ENCODE measurements at places on chromosomes 1 and 21. TPM values are rescaled to one million over a fixed set of nuclear protein-coding genes. Genes with fewer than 3 reads are reported as not detected.

The PGLYRP4 gene
- total RNA-seq: not detected

The NTMT2 gene
- total RNA-seq: not detected

The ARMH1 gene
- total RNA-seq: 0.77 TPM

The FAM177B gene
- total RNA-seq: not detected

The LYSMD1 gene
- total RNA-seq: 14.0 TPM

The HEYL gene
- total RNA-seq: 8.4 TPM

The OR2M3 gene
- total RNA-seq: not detected

The ADGRL4 gene
- 46.6 TPM for total RNA-seq

The SSU72 gene
- total RNA-seq: 101 TPM

GRCh38 chr1:186503190-186503589 is 42.3 kb upstream of the PDC start:
- no peak for ATAC-seq

- ATAC-seq: no peak
Measured at GRCh38 chr21:45534636-45535331, 7.5 kb downstream of the SLC19A1 start.

GRCh38 chr1:28898405-28898881 is 15.9 kb upstream of the EPB41 start:
- ATAC-seq: no peak

The CA6 gene
- total RNA-seq: not detected

The KRTAP6-2 gene
- total RNA-seq: not detected

The GUCA2A gene
- not detected for total RNA-seq

DNA sequence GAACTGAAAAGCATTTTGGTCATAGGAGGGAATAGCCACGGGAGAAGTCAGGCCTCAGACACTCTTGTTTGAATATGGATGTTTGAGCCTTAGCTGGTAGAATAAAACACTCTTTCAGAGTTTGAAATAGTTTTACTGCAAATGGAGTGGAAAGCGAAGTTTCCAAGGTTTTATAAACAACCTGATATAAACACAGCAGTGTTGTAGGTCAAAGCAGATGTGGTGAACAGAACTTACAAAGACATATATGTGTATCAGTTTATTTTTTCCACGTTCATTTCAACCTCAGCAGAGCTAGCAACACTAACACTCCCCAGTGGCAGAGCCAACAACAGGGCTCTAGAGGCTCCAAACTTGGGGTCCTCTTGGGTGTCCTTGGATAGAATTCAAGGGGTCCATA is 89.9 kb downstream of the WLS start:
- no peak for ATAC-seq

The GPX7 gene
- 13.9 TPM for total RNA-seq

DNA sequence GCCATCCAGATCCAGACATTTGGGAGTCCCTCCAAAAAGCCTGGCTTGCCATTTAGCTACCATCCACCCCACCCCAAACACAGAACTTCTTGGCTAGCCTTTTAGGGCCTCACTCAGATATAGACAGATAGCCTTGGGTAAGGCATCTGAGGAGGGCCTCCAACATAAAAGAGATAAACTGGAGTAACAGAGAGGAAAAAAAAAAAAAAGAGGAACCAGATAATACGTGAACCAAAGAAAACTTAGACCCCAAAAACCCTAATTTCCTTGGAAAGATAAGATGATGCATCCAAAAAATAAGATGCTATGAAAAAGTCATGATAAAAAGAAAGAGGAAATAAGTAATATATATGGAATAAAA is 19.8 kb upstream of the LSS start:
- ATAC-seq: no peak

DNA sequence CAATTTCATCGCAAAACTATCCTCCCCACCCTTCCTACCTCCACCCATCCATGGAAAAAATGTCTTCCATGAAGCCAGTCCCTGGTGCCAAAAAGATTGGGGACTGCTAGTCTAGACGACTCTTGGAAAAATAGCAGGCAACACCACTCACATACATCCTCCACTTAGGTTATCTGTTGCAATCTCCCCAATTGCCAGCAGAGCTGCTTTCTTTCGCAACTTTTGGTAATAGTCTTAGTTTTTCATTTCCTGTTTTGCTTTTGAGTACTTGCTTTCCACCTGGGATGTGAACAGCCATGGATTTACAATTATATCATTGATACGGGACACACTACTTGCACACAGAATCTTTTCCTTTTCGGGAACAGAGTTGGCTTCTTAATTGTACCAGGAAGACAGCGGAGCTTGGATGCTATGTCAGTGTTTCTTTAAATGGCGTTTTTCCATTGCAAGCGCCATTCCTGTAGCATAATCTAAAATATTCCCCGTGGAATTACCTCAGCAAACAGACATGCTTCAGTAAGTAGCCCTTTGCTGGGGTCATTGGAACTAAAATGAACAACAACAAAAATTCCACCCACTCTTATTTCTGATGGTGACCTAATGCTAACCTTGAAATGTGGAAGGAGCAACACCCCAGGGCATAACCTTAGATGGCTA is 183.3 kb upstream of the ADGRL2 start:
- no peak for ATAC-seq

The DNAH14 gene
- total RNA-seq: 16.3 TPM

DNA sequence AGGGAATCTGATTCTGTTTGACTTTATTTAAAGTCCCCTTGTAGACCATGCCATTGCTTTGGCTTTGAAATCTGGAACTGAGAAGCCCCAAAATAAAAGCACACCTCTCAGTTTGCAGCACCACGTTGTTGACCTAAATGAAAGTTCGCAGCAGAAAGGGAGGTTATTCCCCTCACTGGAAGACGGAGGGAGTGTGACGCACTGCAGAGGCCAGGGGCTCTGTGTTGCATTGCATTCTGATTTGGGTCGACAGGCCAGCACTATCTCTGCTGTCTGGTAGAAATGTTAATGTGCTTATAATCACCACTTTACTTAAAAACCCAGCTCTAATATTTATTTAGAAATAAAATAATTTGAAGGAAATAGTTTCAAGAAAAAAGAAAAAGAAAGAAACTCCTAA is 675.2 kb upstream of the NR5A2 start:
- ATAC-seq: no peak

The KRTAP19-3 gene
- total RNA-seq: not detected

The GIPC2 gene
- 3.3 TPM for total RNA-seq

GRCh38 chr1:90936731-90937130 is 85.1 kb downstream of the ZNF644 start:
- ATAC-seq: no peak

- no peak for ATAC-seq
Measured at GRCh38 chr1:200194477-200194876, 167.0 kb downstream of the NR5A2 start.

GRCh38 chr1:228438266-228438665 is 21.6 kb upstream of the TRIM17 start:
- ATAC-seq: no peak

DNA sequence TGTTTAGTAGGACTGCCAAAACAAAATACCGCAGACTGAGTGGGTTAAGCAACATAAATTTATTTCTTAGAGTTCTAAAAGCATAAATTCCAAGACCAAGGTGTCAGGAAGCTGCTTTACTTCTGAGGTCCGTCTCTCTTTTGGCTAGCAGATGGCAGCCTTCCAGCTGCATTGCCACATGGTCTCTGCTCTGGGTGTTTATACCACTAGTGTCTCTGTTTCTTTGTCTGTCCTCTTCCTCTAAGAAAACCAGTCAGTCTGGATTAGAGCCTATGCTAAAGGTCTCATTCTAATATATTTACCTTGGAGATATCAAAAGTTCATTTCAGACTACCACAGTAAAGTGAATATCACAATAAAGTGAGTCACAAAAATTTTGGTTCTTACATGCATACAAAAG is 519.8 kb downstream of the COL11A1 start:
- ATAC-seq: no peak

DNA sequence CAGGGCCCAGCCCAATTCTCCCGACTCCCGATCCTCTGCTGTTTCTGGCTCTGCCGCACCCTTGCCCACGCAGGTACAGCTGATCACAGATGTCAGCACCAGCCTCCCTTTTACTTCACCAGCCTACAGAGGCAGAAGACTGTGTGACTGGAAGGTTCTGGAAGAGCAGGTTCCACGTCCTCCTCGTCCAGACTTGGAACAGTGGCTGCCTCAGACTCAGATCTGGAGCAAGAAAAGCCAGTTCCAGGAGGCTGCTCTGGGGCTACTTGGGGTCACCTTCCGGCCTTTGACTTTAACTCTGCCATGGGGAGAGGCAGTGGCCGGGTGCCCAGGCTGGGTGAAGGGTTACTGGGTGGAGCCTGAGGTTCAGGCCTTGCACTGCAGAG is 16.1 kb upstream of the KLHDC7A start:
- ATAC-seq: no peak

GRCh38 chr1:21783679-21784603 is 992 bp upstream of the USP48 start:
- peak; percentile 5 for ATAC-seq

DNA sequence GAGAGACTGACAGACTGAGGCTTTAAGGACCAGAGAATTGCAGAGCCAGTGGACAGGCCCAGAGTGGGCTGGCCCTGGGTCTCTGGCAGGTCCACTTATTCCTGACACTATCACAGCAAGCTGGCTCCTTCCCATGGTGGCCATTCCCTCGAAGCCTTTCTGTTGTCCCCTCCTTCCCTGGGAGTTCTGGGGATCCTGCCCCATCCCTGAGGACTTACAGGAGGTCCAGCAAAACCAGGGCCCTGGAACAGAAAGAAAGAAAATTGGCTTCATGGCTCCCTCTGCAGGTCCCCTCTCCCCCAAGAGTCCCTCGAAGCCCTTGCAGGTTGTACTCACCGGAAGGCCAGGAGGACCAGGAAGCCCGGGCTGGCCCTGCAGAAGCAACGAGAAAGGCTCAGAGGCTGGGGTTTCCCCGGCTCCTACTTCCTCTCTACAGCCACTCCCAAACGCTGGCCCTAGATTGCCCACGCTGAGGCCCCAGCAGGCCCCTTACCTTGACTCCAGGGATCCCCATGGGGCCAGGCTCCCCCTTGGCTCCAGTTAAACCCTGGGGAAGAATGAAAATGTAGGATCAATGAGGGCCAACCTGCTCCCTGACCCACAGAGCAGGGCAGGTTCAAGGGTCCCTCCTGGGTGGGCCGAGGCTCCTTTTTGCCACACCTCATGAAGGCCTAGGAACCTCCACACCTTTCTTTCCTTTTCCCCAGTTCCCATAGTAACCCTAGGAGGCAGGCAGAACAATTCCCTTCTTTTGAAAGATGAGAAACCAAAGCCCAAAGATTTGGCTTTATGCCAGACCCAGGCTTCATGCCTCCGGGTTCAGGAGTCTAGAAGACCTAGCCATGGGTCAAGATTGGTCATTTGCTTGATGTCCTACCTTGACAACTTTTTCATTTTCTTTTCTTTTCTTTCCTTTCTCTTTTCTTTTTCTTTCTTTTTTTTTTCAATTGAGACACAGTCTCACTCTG is 4.6 kb downstream of the COL9A2 start:
- ATAC-seq: no peak

- no peak for ATAC-seq
Measured at GRCh38 chr1:103447471-103447870, 78.0 kb upstream of the RNPC3 start.

DNA sequence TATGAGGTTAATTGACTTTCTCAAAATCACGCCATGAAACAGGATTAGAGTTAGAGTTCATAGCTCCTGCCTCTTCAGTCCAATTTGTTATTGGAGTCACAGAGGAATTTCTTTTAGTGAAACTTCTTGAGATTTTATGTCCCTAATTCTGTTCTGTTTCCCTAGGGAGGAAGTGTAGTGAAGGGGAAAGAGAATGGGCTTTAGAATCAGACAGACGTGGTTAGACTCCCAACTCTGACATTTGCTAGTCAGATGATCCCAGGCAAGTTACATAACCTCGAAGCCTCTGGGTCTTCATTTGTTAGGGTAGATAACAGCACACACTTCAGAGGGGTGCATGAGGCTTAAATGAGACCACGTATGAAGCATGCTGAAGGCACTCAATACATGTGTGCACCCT is 83.9 kb downstream of the ASTN1 start:
- ATAC-seq: no peak

DNA sequence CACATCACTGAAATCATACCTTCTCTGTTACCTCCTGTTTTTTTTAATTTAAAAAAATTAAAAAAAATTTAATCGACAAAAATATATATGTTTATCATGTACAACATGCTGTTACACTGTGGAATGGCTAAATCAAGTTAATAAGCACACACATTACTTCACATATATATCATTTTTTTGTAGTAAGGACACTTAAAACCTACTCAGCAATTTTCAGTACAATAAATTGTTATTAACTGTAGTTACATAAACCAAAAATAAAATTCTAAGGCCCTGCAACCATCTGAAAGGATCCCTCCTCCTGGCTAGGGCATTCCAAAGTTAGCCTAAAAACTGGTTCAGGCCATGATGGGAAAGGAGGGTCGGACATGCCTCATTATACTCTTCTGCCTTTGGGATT is 23.6 kb upstream of the COQ8A start:
- ATAC-seq: no peak

DNA sequence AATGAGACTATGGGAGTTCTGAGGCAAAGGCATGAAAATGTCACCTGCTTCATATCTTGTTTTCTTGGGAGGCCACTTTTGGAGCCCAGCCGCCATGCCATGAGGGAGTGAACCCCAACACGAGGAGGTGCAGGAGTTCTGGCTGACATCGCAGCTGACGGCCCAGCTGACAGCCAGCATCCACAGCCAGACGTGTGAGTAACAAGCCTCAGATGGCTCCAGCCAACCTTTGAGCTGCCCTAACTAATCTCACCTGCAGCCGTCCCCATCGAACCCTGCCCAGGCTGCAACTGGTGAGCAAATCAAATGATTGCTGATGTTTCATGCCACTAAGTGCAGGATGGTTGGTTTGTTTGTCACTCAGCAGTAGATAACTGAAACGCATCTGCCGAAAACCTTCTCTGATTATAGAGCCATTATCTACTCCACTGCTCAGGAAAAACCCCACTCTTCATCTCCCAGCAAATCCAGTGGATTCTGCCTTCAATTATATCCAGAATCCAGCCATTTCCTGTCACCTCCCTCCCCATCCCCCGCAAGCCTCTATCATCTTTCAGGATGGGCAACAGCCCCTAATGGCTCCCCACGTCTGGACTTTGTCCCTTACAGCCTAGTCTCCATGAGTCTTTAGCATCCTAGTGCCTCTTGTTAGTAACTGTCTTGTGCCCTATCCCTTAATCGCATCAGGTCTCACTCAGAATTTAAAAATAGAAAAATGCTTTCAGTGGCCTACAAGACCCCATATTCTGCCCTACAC is 18.5 kb upstream of the RAB4A start:
- ATAC-seq: no peak

Data from gastroesophageal sphincter (tissue), 4 donors.